ENCODE measurements at places on chromosomes 7 and 10.

GRCh38 chr10:117148284-117148683, 10.2 kb upstream of the VAX1 start:
- no peak for DNase-seq

DNA sequence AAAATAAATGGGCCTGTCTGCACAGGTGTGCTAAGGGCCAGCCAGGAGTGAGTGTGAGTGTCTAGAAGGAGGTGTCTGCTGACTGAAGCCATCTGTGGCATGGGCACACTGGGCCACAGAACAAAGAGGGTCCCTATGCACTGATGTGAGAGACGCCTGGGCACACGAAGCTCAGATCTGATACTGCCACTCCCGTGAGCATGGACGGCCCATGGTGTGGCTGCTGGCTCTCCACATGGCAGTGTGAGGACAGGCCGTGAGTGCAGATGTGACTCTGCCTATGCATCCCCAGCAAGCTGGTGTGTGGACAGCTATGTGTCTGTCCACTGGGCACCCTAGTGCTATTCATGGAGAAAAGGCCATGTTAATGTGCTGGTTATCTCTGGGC, 12.8 kb upstream of the MYL7 start:
- DNase-seq, result no peak

DNA sequence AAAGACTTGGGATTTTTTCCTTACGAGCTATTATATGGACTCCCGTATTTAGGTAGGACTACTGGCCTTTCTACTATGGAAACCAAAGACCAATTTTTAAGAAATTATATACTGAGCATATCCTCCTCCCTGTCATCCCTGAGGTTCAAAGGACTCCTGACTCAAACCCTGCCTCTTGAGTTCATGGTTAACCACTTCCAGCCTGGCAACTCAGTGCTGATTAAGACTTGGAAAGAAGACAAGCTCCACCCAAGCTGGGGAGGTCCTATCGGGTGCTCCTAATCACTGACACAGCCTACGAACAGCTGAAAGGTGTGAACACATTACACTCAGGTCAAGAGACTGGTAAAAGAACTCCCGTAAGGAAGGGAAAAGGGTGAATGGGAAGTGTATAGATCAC, 66.8 kb downstream of the LYZL2 start:
- DNase-seq, result no peak

DNA sequence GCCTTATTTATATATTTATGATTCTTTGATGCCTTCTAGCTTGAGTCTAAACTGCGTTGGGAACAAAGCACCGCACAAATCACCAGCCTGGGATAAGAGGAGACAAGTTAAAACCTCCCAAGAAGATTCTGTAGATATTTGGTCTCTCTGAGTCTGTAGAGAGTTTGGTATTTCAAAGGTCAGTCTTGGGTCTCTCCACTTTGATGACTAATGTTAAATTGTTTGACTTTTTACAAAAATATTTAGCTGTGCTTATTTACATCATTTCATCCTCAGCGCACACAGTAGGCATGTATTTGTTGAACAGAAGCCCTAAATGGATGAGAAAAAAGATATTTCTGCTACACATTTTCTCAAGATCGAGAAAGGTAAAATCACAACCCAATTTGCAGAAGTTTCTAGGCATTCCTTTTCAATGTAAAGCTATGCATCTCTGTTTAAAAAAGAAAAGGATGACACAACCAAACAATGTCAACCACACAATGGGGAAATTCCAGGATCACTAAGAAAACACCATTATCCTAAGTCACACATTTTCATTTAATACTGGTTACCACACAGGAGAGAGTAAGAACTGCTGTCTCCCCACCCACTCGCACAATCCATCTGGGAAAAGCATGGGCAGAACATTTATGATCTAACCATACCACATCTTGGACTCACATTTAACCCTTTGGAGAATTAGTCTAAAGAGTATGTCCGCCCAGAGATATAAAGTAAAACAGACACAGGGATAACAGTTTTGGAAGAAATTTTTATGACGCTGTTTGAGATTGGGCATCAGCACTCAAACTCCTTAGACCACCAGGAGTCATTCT, 4.4 kb downstream of the CDK6 start:
- DNase-seq, result no peak

GRCh38 chr10:91632671-91633550, at the start of gene PPP1R3C:
PPP1R3C (minus strand) TSS chr10:91633071; CDS start chr10:91632969, 102 bp downstream.
- DNase-seq, result peak; percentile 53

DNA sequence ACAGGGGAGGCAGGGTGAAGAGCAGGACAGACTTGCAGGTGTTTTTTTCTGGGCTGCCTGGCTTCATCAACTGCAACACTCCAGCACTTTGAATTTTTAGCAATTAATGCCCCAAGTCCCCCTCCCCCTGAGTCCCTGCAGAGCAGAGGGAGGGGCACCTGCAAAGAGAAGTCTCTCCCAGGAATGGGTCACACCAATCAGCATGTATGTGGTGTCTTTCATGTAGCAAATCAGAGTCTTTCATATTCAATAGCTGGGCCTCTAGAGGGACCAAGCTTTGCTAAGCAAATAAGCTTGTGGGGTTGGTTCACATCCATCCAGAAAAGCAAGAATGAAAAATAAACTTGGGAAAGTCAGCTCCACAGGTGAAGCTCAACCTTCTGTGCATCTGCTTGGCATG, 90.7 kb downstream of the PARP12 start:
- no peak for DNase-seq

DNA sequence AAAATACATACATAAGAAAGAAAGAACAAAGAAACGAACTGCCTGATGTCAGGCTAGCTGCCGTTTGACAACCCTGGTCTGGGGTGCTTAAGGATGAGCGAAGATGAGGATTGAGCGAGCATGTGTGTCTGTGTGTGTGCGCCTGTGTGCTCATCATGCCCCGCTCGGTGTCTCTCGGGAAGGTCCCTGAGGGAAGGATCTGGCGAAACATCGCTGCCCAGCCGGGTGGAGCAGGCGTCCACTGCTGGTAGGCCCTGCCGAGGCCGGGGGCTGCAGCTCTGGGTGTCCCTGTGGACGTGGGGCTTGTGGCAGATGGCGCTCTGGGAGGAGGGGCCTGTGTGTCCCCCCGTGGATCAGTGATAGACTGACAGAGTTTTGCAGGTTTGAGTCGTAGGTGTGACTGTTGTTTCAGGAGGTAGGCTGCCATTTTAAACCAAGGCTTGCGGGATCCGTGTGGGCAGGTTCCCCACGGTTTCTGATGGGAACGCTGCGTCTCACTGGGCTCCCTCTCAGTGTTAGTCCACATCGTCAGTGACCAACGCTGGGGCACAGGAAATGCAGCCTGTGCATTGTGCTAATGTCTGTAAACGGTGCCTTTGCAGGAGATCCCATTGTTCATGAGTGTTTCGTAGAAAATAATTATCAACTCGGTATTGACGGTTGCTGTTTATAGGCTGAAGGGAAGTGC, 5.9 kb upstream of the SUN1 start:
- DNase-seq, result no peak

DNA sequence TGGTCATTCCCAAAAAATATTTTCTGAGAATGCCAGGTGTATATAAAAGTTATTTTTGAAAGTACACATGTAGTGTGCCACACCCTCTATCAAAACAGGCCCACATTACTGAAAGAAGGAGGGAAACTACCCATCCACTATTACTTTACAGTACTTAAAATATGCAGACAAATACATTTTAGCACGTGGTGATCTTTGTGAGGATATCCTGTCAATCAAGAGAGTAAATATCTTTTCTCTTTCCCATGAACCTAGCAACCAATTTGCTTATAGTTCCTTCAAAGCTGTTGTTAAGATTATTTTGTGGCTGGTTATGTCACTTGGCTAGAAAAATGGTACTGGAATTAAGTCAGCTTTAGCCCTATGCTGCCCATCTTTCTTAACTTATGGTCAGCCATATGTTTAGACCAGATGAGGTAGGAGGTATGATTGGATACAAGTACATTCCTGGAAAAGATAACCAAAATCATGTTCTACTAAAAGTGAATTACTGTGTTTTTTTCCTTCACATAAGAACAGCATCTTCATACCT, 70.1 kb downstream of the AUTS2 start:
- no peak for DNase-seq

DNA sequence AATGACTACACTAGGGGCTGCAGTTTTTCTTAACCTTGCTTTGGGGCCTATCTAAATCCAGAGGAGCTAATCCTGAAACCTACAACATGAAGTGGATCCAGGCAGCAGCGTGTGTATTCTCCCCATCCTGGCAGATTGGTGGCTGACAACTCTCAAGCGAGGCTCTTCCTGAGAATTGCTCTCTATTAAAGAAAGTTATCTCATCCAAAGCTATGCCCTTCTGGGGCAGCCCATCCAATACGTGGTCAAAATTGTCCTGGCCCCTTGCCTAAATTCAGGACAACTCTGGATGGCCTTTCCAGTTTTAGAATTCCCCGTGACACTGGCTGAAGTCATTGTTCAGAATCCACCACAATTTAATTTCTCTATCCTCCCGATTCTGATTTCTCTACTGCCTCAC, 66.1 kb downstream of the IQUB start:
- DNase-seq, result no peak

- DNase-seq, result no peak
These were observed 39.8 kb upstream of the TRIM8 start for GRCh38 chr10:102604439-102604841.

DNA sequence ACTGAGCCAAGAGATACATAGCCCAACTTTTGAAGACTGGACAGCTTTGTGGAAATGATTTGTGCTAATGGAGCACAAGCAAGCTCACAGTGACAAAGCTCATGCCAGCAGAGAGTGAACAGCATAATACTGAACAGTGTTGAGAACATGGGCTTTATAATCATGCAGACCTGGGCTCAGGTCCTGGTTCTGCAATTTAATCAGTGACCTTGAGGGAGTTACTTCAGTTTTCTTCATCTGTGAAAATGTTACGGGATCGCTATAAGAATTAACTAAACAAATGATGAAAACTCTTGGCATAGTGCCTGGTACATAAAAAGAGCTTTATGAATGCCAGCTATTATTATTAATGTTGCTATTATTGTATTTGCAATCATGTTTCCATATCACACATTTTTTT, 690.5 kb upstream of the LRRN3 start:
- no peak for DNase-seq

GRCh38 chr7:70674571-70675010, 457.4 kb upstream of the GALNT17 start:
- no peak for DNase-seq

DNA sequence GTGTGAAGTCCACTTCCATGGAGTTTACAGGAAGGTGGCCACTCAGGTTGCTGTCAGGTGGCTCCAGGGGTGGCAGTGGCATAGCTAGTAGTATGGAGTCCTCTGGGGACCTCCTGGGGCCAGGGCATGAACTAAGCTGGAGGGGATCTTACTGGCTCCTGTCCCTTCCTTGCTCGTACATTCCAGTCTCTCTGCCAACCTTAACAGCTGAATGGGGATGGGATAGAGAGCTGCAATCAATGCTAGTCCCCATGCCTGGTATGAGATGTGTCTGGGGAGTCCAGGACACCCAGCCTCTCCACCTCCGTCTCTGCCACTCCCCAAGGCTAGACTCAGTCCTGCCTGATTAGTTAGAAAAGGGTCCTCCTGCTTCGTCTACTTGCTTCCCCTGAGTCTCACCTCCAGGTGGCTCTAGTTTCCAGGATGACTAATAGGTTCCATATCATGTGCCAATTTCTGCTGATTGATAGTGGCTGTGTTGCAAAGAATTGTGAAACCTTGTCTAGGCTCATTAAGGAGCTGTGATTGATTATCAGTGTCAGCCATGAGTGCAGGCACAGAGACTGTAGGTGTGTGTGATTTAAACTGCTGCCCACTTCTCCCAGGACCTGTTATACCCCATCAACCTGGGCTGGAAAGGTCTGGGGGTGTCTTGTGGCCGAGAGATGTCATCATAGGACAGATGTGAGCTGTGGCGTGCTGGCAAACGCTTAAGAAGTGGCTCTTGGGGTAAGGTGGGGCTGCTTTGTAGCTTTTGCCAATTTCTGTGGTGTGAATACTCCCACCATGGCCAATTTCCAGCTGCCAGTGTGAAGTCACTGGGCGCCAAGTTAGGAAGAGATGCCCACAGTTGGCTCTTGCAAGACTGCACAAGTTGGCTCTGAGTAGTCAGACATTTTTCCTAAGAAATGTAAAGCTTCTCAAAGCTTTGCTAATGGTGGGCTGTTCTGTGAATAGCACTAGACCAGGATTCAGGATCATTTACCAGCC, 59.8 kb downstream of the COL13A1 start:
- DNase-seq, result no peak

All from GM20000 (cell line).